ENCODE measurements at places on chromosomes 3 and 15. TPM values are rescaled to one million over a fixed set of nuclear protein-coding genes. Genes with fewer than 3 reads are reported as not detected.

DNA sequence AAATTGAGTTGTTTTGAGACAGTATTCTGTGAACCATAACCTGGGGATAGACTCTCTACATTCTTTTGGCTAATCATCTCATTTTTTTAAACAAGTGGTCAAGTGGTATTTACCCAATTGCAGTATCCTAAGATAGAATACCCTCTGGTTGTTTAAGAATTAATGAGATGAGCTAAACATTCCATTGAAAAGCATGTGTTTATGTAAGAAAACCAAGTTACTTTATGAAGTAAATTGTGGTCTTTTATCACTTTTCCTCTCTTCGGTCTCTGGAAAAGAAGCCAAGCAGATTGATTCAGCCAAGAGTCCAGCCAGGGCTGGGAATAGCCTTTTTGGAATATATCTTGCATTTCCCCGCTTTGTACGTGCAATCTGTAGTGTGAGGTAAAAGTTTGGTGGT, 185.7 kb upstream of the TOPAZ1 start:
- no peak for DNase-seq

- no peak for DNase-seq
These were observed 166.6 kb downstream of the MCTP2 start for GRCh38 chr15:94398001-94398400.

FANCD2 gene
- 40.0 TPM for polyA plus RNA-seq

GRCh38 chr3:27720899-27721716, 1.0 kb downstream of the EOMES start:
- no peak for DNase-seq

GRCh38 chr15:57333487-57333886, 42.8 kb upstream of the CGNL1 start:
- no peak for DNase-seq

- DNase-seq = no peak
These were observed 49.5 kb downstream of the ARHGAP31 start for GRCh38 chr3:119343719-119344118.

GRCh38 chr15:93716615-93717231, 514.6 kb upstream of the MCTP2 start:
- DNase-seq = no peak

- no peak for DNase-seq
These were observed 10.3 kb upstream of the IL12A start for GRCh38 chr3:159978353-159978752.

GNB4 gene
- polyA plus RNA-seq = 1.8 TPM

OSBPL10 gene
- polyA plus RNA-seq = 0.04 TPM

GRCh38 chr3:50340448-50341329, at the start of gene RASSF1:
Gene RASSF1 (minus strand): TSS chr3:50340836. CDS start chr3:50340805, 31 bp downstream.
- DNase-seq = no peak

RASGRF1 gene
- polyA plus RNA-seq = 1.8 TPM

C15orf62 gene
- 0.40 TPM for polyA plus RNA-seq

DNA sequence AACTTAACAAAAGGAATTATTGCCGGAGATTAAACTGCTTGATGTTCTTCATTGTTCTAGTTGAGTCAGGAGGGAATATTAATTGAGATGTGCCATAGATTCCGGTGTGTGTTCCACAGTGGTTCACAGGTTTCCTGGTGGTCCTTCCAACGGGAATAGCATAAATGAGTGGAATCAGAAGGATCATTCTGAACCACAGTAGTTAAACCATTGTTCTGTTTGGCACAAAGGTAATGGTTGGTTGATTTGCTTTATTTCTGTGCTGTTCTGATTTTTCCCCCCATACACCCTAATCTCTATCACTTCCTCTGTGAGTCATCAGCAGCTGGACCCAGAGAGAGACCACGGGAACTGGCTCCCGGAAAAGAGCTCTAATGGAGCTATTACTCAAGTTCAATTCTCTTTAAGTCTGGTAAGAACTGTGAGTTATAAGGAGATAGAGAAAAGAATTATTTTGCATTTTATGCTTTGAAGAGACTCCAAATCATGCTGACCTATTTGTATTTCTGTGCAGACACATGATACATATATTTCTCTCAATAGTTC, 627.2 kb downstream of the ZIC1 start:
- no peak for DNase-seq

- no peak for DNase-seq
These were observed 41.4 kb downstream of the CTDSPL2 start for GRCh38 chr15:44468709-44469385.

- DNase-seq = no peak
These were observed 263.6 kb downstream of the TBL1XR1 start for GRCh38 chr3:176933704-176934103.

- no peak for DNase-seq
These were observed 388.0 kb downstream of the ZBTB20 start for GRCh38 chr3:114758831-114759699.

NOX5 gene
- polyA plus RNA-seq = not detected

GRCh38 chr3:12734960-12735359, 24.1 kb downstream of the TMEM40 start:
- DNase-seq = no peak

- DNase-seq = no peak
These were observed 1.7 kb downstream of the ANXA2 start for GRCh38 chr15:60396100-60396499.

LTF gene
- polyA plus RNA-seq = not detected

C2CD4A gene
- polyA plus RNA-seq = not detected

DNA sequence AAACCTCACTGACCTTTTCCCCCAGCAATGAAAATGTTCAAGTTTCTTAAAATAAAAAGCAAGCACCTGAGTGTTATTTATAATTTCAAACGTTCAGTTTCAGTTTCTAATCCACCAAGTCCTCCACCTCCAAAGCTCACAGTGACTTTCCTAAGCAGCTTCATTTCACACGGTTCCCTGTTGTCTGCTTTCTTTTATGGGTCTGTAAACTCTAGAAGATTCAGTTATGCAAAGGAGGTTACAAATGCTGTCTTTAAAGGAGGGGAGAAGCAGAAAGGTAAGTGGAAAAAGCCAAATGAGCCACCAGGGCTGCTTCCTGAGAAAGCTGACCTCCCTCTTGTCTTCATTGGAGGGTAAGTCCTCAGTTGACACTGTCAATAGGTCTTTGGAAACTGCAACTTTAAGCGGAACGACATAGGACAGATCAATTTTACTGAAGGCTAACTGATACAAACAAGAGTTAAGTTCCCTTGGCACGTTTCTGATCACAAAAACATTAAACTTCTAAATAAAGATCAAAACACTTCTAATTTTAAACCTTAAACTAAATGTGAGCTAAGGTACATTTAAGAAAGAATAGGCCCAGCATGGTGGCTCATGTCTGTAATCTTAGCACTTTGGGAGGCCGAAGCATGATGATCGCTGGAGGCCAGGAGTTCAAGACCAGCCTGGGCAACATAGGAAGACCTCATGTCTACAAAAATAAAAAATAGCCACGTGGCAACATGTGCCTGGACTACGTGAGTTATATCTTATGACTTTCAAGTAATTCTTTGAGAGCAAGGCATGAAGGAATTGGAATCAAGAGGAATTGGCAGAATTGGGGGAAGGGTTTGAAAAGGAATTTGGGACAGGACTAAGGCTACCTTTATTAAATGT, 151.9 kb upstream of the UBE2E1 start:
- DNase-seq = peak; percentile 97

DNA sequence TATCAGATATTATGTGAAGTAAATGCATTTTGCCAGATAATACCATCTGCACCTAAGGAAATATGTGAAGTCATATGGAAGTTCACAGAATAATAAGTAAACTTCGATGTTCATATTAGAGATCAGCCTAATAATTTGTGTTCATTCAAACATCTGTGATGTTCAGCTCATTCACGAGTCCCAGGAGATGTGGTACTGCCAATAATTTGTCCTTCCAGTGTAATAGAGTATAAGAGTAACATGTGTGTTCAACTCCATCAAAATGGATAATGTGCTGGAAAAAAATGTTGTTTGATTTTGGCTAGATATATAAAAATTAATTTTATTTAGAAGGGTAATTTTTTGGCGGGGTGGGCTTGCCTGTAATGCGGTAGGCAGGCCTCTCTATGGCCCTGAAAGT, 75.4 kb upstream of the ARL6 start:
- DNase-seq = no peak

- DNase-seq = no peak
These were observed 129.9 kb upstream of the ABI3BP start for GRCh38 chr3:101123081-101123480.

TRAIP gene
- 29.6 TPM for polyA plus RNA-seq

- no peak for DNase-seq
These were observed 646.5 kb downstream of the NSUN3 start for GRCh38 chr3:94709249-94709902.

- DNase-seq = no peak
These were observed 41.0 kb upstream of the GP5 start for GRCh38 chr3:194439881-194440550.

DNA sequence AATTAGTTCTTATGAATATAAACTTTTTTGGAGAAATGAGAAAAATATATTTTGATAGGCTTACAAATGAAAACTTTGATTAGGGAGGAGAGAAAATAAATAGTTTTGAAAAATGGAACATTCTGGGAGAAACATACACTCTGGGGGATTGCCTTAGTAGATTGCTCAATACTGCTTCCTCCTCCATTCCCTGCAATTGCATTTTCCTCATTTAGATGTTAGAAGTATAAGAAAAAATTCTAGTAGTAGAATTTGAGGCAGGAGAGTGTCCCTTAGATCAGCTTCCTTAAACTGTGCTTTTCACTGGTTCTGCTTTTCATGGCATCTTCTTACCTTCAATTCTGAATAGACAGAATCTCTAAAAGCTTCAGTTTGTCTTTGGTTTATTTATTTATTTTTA, 46.2 kb upstream of the CTDSPL2 start:
- DNase-seq = no peak
